ENCODE measurements at places on chromosomes 7 and 10.

- no peak for DNase-seq
Observed at GRCh38 chr7:47601119-47601880, 19.4 kb upstream of the TNS3 start.

DNA sequence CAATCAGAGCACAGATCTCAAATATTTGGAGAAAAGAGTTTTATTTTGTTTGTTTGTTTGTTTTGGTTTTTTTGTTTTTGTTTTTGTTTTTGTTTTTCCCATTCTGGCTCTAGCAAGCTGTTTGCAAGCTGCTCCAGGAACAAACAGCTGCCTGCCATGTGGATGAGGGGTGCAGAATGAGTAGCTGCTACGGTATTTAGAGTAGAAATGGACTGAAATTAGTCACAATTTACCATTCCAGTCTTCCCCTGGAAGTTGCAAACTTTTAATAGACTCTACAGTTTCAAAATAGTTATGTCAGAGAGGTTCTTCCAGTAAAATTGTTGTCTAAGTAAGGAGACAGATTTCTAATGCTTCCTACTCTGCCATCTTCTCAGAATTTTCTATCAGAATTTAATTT lies 27.1 kb upstream of the TAS2R16 start:
- no peak for DNase-seq

GRCh38 chr10:44516891-44517290 lies 132.0 kb upstream of the CXCL12 start:
- no peak for DNase-seq

DNA sequence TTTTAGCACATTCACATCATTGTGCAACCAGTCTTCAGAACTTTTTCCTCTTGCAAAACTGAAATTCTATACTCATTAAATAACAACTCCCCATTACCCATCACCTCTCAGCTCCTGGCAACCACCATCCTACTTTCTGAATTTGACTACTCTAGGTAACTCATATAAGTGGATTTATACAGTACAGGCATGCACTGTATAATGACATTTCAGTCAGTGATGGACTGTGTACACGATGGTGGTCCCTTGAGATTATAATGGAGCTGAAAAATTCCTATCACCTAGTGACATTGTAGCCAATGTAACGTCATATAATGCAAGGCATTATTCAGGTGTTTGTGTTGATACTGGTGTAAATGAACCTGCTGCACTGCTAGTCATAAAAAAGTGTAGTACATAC lies 60.1 kb downstream of the BTRC start:
- DNase-seq, result no peak

DNA sequence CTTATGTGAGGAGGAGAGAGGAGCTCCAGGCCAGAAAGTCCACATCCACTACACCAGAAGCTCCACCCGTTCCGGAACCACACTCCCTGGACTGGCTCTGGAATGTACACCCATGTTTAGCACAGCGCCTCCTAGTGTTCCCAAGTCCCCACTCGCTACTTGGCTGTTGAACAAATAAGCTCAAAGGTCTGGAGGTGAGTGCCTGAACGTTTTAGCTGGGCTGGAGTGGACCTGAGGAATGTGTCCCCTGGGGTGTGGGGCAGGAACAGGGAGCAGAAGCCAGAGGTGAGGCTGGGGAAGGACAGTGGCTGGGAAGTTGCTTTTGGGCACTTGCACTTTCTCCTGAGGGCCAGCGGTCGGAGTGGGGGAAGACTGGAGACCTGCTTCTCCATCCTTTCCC lies 164.1 kb upstream of the CDCA7L start:
- peak; percentile 26 for DNase-seq

GRCh38 chr10:124524991-124525653 lies 63.5 kb downstream of the LHPP start:
- DNase-seq, result peak; percentile 1

DNA sequence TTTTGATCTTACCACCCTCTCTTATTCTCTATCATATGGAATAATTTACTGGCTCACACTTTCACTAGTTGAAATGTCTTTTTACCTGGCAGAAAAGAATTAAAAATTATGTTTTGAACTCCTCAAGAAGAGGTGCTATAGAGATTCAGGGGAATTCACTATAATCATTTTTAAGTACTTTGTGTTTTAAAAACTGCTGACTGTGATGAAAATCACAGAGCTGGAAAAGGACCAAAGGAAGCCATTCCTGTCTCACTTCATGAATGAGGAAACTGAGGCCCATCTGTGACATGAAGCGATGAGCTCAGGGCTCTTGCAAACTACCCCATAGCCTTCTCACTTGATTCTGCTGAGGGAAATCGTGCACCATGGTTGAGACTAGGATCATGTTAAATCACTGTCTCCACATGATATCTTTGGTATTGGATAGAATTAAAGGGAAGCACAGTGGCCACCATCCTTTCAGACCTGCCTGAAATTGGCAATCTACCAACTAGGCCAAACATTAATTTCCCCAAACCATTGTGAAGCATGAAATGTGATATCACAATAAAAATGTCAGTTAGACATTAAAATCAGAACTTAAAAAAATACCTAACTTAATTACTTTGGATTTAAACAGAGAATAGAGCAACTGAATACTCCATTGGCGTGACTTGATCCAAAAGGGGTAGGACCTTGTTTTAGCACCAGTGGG lies 141.0 kb downstream of the FZD1 start:
- no peak for DNase-seq

- no peak for DNase-seq
Observed at GRCh38 chr10:123585477-123586445, 80.4 kb upstream of the GPR26 start.

- DNase-seq, result no peak
Observed at GRCh38 chr7:21383227-21384220, 44.4 kb upstream of the SP4 start.

- no peak for DNase-seq
Observed at GRCh38 chr7:24197852-24198251, 86.1 kb upstream of the NPY start.

DNA sequence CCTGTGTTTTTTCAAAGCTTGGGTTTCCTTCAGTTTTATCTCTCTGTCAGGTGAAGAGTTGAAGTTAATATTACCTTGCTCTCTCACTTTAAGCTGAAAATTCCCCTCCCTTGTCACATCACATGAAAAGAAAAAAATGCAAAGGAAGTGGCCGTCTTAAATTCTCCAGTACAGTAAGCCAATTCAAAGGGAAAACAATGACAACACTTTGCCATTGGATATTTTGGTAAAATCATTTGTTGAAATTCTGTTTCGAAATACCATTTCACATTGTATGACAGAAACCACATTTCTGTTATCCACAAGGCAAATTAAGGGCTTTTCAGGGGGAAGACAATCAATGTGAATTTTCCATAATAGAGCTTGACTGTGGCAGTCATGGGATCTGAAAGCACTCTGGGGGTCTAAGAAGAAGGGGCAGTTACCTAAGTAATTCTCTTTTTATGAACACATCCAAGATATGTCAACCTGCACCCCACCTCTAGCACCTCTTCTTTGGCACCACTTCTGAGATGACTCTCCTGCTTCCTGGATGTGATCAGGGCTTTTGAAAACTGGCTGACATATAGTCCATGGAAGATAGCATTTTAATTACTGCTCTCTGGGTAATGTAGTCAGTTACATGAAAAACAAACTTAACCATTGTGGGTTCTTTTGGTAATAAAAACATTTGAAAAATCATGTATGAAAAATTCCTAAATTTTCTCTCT lies 63.8 kb downstream of the ENTPD1 start:
- DNase-seq, result no peak

DNA sequence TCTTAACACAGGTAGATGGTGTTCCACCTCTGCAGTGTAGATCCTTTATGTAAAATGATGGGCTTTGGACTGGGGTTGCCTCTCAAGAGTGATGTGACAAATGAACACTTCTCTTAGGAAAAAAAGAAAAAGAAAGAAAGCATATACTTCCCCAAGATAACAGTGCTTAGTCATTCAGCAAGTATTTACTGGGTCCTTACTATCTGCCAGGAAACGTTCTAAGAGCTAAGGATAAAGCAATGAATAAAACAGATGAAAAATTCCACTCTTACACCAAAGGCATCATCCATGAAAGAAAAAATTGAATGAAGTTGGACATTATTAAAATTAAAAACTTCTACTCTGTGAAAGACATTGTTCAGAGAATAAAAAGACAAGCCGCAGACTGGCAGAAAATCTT lies 177.3 kb downstream of the C7orf25 start:
- DNase-seq, result no peak

DNA sequence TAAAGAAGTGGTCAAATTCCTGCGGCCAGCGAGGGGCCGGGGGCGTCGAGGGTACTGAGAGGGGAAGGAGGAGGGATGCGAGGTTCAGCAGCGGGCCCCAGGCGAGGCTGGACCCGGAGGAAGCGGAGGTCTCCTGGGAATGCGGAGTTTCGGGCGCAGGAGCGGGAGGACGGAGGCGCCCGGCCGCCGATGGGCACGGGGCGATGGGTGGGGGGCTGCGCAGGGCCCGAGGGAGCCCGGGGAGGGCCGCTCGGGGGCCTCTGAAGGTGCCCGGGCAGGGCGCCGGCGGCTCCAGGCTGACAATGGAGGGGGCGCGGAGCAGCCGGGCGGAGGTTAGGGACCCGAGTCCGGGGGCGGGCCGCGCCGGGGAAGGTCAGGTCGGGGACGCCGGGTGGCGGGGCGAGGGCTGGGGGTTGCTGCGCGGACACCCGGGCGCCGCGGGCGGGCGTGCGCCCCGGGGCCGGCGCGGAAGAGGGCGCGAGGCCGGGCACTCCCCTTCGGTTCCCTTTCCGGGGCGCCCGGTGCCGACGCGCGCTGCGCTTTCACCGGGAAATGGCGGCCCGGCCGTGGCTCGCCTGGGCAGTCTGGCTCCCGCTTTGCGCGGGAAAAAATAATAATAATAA lies 683 bp downstream of the MACROH2A2 start:
- DNase-seq, result peak; percentile 29

GRCh38 chr7:7969306-7970236 lies 975 bp downstream of the GLCCI1 start:
- DNase-seq, result peak; percentile 52

DNA sequence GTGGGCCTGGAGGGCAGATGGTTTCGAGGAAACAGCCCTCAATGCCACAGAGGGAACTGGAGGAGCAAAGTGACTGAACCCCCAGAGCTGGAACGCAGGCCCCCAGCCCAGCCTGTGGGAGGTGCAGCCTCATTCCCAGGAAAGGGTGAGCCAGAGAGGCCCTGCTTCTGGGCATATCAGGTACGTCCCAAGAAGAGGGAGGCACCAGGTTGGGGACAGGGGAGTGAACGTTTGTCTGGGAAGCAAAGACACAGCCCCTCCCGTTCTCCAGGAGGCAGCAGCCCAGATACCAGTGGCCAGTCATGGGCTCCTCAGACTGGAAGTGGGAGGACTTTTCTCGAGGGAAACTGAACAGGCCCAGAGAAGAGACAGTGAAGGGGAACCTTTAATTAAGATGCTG lies 74.3 kb upstream of the RET start:
- DNase-seq, result no peak

DNA sequence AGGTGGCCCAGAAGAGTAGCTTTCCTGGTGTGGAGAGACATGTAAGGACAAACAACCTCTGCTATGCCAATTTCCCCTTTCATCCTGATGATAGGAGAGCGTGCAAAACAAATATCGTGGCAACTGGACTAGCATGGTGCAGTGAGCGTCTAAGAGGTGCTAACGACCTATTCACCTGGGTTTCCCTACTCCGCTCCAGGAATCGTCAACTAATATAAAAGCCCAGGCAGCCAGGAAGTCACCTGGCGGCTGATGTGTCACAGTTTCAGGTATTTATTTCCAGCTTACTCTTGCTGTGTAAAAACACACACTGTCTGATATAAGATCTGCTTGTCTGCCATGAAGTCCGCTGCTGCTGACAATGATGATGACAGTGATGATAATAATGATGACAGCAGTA lies 56.5 kb upstream of the EFCAB10 start:
- DNase-seq, result no peak

DNA sequence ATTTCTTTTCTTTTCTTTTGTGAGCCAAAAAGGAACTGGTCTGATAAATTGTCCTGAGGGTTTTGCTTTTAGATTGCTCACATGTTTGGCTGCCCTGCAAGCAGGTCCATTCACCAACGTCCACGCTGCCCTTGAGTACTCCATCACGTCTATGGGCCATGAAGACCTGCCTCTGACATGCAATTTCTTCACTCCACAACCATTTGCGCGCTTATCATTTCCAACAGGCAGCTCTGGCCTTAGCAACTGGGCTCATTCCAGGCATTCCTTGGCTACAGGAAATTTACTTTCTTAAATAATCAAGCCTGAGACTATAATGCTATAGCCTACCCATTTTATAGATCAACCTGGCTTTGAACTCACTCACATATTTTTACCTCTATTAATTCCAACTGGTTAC lies 408.3 kb upstream of the C7orf33 start:
- no peak for DNase-seq

- no peak for DNase-seq
Observed at GRCh38 chr10:106384496-106384895, 780.0 kb downstream of the SORCS1 start.

DNA sequence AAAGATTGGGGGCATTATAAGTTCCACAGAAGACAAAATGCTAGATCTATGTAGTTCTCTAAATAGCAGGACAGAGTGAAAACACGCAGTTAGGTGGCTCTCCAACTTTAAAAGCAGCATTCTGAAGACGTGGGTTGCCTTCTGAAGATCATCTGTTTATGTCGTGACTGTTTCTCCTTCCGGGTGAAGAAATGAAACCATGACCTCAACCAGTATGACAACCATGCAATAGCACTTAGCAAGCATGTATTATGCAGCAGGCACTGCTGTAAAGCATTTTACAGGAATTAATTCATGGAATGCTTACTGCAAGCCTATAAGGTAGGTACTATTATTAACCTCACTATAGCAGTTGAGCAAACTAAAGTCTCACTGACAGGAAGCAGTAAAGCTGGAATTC lies 125.2 kb downstream of the SLC25A13 start:
- DNase-seq, result no peak

GRCh38 chr7:90961037-90961725 lies 303.1 kb upstream of the FZD1 start:
- DNase-seq, result no peak

DNA sequence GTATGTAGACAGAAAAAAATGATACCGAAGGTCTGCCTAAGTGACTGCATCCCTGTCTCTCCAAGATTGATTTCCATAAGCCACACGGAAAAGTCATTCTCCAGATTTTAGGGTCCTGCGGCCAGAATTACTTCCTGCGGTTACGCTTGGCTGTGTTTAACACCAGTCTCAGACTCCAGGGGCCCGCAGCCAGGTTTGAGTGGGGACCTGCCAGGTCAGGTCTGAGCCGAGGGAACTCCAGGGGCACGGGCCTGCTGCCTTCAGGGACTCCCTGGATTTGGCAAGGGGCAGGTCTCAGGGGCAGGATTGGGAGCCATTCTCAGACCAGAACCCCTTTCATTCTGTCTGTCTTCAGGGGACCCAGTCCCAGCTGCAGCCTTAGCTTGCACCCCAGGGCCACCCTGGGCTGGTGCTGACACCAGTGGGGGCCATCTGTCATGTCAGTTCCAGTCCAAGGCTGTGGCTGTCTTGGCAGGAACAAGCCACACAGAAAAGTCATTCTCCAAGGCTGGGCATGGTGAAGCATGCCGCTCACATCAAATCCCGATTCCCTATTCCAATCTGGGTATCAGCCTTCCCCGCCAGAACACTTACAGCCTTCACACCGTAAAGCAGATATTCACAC lies 39.0 kb downstream of the TMEM120A start:
- DNase-seq, result no peak

GRCh38 chr10:79608505-79609375 lies 2.0 kb upstream of the SFTPA1 start:
- peak; percentile 60 for DNase-seq
